Cortex of kidney (tissue), 1 donor: ENCODE measurements at places on chromosomes 1 and 21.

GRCh38 chr1:160877221-160877620 is 7.8 kb downstream of the ITLN1 start:
- DNase-seq: no peak

DNA sequence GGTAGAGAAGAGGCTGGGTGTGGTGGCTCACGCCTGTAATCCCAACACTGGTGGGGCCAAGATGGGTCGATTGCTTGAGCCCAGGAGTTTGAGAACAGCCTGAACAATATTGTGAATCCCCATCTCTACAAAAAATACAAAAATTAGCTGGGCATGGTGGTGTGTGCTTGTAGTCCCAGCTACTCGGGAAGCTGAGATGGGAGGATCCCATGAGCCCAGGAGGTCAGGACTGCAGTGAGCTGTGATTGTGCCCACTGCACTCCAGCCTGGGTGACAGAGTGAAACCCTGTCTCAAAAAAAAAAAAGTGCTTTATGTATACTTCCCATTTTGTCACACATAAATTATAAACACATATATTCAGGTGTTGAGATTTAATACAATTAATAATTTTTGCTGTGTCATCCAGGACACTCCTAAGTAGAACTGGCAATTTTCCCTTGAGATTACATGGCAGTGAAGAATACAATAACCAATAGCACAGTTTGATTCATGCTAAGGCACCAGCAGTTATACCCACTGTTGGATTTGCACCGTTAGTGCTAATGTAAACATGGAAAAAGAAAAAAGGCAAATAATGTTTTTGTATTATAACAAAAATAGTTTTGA is 15.5 kb downstream of the GABPB2 start:
- DNase-seq: no peak

GRCh38 chr1:206949641-206950040 is 3.4 kb upstream of the PIGR start:
- no peak for DNase-seq

GRCh38 chr1:185033686-185034085 is 11.7 kb upstream of the RNF2 start:
- no peak for DNase-seq

DNA sequence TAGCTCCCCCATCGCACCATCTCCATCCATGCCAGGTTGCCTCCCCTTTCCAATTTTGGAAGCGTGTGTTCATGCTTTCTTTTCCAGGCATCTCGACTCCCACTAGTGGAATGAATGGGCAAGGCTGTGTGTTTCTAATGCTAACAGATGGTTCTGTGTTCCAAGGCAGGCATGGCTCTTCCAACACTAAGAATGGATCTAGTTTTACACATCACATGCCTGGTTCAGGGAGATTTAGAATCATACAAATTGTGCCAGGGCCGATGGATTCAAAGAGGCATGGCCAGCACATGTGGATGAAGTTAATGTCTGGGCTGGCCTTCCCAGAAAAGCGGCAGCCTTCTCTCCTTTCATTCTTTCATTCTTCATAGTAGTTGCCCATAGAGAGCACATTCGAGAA is 438.7 kb downstream of the PRDM2 start:
- no peak for DNase-seq

DNA sequence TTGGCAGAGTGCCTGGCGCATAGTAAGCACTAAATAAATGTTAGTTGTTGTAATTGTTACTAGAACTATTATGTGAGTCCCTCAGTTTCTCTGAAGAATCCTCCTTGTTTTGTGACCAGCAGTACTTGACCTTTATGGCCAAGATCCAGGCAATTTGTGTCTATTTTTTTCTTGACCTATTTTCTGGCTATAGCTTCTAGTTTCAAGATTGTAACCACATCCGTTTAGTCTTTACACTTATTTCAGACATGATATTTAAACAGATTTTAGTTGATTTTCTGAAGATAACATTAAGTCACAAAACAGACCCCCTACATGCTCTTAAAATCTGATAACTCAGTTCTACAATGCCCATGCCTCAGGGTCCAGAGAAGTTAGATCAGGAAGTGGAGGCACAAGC is 50.3 kb downstream of the CDC7 start:
- no peak for DNase-seq
